ENCODE measurements at places on chromosomes 6 and 20. TPM values are rescaled to one million over a fixed set of nuclear protein-coding genes. Genes with fewer than 3 reads are reported as not detected.
A peak's percentile ranks its signal among the peaks of the same experiment; 100 is the strongest.

The STMN3 gene
- 3.0 TPM for total RNA-seq

The SYNDIG1 gene
- 14.1 TPM for total RNA-seq

GRCh38 chr6:43376551-43376981, 7.1 kb upstream of the ZNF318 start:
- no peak for DNase-seq

DNA sequence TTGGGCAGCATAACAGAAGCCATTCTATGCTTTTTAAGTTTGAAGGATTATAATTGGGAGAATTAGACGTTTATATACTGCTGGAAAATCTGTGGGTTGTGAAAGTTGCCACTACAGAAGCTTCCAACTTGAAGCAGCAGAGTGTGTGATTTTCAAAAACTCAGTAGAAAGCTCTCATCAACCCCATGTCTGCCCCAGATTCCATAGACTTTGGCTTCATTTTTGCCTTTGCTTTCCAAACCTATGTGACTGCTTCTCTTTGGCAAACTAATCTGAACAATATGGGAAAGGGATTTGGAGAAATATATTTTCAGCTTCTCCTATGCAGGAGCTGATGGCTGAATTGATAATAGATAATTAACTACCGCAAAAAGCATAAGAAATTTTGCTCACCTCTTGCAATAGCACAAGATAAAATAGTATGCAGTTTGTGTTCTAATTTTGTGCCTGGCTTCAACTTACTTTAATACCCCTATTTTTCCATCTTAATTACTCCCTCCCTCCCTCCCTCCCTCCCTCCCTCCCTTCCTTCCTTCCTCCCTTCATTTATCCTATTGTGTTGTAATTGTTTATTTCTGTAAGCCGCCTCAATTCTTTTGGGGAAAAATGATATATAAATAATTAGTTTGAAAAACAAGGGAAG, 214.1 kb upstream of the HS3ST5 start:
- no peak for DNase-seq

DNA sequence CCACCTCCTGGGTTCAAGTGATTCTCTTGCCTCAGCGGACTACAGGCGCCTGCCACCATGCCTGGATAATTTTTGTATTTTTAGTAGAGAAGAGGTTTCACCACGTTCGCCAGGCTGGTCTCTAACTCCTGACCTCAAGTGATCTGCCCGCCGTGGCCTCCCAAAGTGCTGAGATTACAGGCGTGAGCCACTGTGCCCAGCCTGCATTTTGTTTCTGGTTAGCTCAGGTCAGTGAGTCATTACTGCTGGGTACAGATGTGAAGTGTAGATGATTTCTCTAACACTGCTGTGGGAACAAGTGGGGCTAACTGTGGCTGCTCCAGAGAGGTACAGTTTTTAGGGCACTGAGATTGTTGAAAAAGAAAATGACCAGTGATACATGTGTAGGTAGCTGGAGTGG, 188.6 kb downstream of the PRL start:
- no peak for DNase-seq

The TNFRSF6B gene
- total RNA-seq = 0.42 TPM

DNA sequence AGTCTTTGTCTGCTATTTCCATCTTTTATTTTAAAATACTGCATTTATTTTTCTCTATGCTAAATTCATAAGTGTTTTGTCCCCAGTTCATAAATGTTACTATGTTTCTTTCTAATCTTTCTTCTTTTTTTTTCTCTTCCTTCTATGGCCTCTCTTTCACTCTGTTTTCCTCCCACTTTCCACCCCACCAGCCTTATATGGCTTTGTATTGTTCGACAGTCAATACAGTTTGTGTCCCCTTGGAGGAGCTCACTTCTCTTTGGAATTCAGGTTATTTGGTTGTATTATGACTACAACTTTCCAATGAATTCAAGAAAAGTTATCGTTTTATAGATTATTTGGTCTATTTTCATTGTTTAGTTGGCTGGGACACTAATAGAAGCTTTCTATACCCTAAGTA, 393.5 kb downstream of the NKAIN2 start:
- DNase-seq = no peak

DNA sequence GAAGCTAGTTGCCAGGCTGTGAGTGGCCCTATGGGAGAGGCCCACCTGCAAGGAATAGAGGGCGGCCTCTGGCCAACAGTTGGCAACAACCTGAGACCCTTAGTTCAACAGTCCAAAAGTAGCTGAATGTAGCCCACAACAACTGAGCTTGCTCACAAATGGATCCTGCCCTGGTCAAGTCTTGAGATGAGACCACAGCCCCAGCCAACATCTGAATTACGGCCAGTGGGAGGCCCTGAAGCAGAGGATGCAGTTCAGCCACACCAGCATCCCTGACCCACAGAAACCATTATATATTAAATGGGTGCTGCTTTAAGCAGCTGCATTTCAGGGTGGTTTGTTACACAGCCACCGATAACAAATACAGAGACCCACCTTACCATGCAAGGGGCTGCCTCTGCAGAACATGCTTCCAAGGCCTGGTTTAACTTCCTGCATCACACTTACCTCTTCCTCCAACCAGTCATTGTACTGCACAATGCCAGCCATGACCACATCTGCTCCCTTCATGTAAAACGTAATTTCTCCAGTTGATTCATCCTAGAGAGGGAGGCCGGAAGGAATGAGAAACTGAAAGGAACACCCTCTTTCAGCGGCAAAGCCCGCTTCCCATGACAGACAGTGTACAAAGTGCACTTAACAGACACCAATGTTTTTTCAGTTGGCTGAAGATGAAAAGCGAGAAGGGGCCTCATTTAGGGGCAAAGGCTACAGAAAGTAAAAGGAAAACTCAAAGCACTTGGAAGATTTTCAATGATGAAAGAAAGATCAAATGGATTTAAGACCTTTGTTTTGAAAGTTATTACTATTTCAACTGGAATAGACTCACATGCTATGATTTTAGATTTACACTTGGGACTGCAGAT, 86.2 kb upstream of the NFATC2 start:
- DNase-seq = no peak

The KCNK15 gene
- total RNA-seq = 0.56 TPM

- DNase-seq = peak; percentile 45
These were observed 800 bp downstream of the RWDD2A start for GRCh38 chr6:83193747-83194566.

GRCh38 chr20:51636123-51636522, 93.6 kb upstream of the NFATC2 start:
- no peak for DNase-seq

GRCh38 chr6:36605560-36606391, 11.6 kb downstream of the SRSF3 start:
- DNase-seq = no peak

The CFB gene
- 3.9 TPM for total RNA-seq

The MRPL18 gene
- 60.3 TPM for total RNA-seq

The HLA-DRB1 gene
- total RNA-seq = 12.3 TPM

- peak; percentile 33 for DNase-seq
These were observed 693 bp upstream of the SLC29A1 start for GRCh38 chr6:44222486-44223318.

DNA sequence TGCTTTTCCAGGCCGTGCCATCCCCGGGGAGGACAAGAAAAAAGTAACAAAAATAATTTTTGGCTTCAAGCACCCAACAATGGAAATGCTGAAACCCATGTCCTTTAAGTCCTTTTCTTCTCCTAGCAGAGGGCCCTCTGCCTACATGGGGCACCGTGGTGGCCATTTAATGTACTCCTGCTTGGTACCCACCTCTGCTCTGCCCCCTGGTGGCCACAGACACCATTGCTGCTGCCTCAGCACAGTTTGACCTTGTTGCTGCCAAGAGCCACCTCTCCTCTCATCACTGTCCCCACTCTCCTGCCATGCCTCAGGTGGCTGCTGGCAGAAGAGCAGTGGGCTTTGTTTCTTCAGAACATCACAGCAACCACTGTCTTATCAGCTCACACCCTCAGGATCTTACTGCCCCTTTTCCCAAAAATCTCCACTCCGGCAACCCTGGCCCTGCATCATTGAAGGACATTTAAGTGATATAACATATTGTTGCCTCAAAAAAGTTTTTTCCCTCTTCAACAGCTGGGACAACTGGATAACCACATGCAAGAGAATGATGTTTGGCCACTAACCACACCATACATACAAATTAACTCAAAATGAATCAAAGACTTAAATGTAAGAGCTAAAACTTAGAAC, 12.9 kb upstream of the ARMC2 start:
- DNase-seq = peak; percentile 85

DNA sequence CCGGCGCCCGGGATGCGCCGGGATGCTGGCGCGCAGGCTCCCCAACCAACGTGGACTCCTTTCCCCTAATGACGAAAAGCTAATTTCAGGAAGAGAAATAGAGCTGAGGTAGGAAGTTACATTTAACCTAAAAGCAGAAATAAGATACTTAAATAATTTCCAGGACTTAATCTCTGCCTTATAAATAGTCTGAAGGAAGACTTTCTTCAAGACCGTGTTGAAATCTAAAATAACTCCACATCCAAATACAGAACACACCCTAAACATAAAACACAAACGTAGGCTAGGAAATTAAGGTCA, 1.3 kb downstream of the ASF1A start:
- DNase-seq = no peak

The TRIM15 gene
- total RNA-seq = not detected

- no peak for DNase-seq
These were observed 10.0 kb downstream of the TRAM2 start for GRCh38 chr6:52566853-52567279.

GRCh38 chr6:73739096-73739495, 43.1 kb downstream of the CD109 start:
- no peak for DNase-seq

DNA sequence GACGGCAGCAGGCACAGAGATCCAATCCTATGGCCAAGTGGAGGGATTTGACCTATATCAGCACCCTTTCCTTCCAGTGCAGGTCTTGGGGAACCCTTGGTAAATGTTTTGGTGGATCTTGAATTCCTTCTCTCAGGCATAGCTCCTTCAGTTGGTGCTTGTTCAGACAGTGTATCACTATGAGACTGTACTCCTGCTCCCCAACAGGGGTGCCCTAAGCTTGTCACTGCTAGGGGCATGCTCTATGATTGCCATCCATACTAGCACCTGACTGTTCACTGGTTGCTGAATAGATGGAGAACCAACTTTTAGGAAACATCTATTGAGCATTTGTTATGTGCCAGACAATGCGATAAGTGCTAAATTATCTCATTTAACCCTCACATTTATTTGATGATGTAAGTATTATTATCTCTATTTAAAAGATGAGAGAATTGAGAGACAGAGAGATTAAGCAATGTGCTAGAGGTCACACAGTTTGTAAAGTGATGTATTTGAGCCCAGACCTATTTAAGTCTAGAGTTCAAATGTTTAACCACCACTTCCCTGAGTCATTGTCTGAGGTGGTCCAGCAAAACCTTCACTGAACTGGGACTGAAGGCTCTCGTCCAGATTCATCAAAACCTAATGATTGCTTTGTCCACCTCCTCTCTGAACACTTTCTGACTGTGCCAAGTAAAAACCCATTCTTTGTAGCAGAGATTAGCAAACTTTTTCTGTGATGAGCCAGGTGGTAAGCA, 34.3 kb downstream of the ADGRF1 start:
- no peak for DNase-seq
